ENCODE measurements at places on chromosomes 5 and 9. TPM values are rescaled to one million over a fixed set of nuclear protein-coding genes. Genes with fewer than 3 reads are reported as not detected.

GRCh38 chr5:74030371-74030770 is 404.4 kb downstream of the ARHGEF28 start:
- H3K36me3 ChIP-seq = no peaks in the 10 kb centered on the region
- H3K4me3 ChIP-seq = no peak overlapping the region
- H3K27me3 ChIP-seq = peaks cover 15% of the 10 kb centered on the region

- H3K4me3 ChIP-seq = no peak overlapping the region
- no peaks in the 10 kb centered on the region for H3K36me3 ChIP-seq
- DNase-seq = no peak
- H3K27ac ChIP-seq = no peak overlapping the region
- no peaks in the 10 kb centered on the region for H3K27me3 ChIP-seq
- no peaks in the 10 kb centered on the region for H3K4me1 ChIP-seq
These were observed 29.8 kb downstream of the OLFM1 start for GRCh38 chr9:135117281-135117680.

DNA sequence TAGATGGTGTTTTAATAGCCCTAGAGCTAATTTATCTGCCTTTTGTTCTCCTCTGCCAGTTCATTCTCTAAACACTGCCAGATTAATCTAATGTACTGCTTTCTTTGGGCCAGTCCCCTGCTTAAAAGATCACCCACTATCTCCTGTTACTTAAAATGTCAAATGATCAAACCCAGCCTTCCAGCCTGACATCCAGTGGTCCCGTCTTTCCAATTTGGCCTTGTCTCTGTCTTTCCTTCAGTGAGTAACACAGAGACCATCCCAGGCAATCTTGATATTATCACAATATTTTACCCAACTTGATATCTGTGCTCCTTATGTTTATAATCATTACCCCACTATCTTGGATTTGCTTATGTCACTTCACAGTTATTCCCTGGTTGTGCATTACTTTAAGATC is 12.0 kb downstream of the PRR16 start:
- DNase-seq = no peak
- H3K27ac ChIP-seq = no peak overlapping the region
- no peaks in the 10 kb centered on the region for H3K4me1 ChIP-seq

- H3K4me3 ChIP-seq = no peak overlapping the region
- no peak for DNase-seq
- H3K27ac ChIP-seq = no peak overlapping the region
- peaks cover 20% of the 10 kb centered on the region for H3K4me1 ChIP-seq
- H3K27me3 ChIP-seq = no peaks in the 10 kb centered on the region
These were observed 187.6 kb upstream of the DMRT1 start for GRCh38 chr9:653856-654387.

DNA sequence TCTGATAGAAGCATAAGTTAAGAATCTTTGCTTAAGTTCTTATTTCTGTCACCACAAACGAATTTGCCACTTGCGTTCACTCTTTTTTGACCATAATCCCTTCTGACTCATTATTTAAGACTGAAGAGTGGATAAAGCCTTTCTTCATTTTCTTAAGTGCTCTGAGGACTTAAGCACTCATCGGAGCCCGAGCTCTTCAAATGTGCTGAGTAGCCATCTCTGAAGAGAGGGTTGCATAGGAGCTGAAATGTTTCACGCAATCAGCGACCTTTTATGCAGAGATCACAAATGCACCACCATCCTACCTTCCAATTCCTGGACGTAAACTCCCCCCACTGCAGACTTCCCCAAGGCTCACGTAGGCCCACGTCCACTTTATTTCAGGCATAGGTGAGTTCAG is 699.2 kb downstream of the IRX1 start:
- no peaks in the 10 kb centered on the region for H3K36me3 ChIP-seq
- no peak for DNase-seq
- H3K4me3 ChIP-seq = no peak overlapping the region
- H3K27me3 ChIP-seq = no peaks in the 10 kb centered on the region
- H3K4me1 ChIP-seq = no peaks in the 10 kb centered on the region
- H3K27ac ChIP-seq = no peak overlapping the region

- peaks cover 91% of the 10 kb centered on the region for H3K4me1 ChIP-seq
- peaks cover 44% of the 10 kb centered on the region for H3K36me3 ChIP-seq
- H3K4me3 ChIP-seq = peak overlapping the region; percentile 28
- peak overlapping the region; percentile 91 for H3K27ac ChIP-seq
- H3K27me3 ChIP-seq = no peaks in the 10 kb centered on the region
- peak; percentile 78 for DNase-seq
These were observed 40.3 kb upstream of the TNFAIP8 start for GRCh38 chr5:119315516-119315949.

DNA sequence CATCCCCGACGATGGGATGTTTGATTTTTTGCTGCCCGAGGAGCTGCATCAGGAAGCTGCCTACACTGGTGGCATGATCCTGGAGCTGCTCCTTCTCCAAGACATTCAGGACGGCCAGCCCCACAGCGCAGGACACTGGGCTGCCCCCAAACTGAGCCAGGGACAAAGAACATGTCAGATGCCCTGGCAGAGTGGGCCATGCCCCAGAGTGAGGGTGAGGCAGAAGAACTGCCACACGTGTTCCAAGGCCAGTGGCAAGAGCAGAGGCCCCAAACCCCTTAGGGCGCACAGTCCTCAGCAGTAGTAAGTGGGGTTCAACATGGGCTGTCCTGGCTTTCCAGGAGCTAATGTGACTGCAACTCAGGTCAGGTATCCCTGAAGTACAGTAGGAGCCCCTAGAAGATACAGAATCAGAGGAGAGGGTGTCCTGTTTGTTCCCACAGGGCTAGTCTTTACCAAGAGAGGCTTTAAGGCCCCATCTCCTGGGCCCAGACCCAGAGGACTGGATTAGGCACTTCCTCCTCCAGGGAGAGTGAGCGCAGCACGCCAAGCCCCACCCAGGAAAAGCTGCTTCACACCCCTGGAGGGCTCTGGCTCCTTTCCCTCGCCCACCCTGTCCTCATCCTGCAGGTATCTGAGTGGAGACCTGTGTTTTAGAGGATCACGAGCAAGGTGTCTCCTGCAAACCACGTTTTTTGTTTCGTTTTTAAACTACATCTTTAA is 11.1 kb downstream of the HNRNPAB start:
- no peak overlapping the region for H3K27ac ChIP-seq
- H3K4me1 ChIP-seq = no peaks in the 10 kb centered on the region
- no peaks in the 10 kb centered on the region for H3K27me3 ChIP-seq
- H3K36me3 ChIP-seq = peaks cover 52% of the 10 kb centered on the region
- no peak for DNase-seq

DNA sequence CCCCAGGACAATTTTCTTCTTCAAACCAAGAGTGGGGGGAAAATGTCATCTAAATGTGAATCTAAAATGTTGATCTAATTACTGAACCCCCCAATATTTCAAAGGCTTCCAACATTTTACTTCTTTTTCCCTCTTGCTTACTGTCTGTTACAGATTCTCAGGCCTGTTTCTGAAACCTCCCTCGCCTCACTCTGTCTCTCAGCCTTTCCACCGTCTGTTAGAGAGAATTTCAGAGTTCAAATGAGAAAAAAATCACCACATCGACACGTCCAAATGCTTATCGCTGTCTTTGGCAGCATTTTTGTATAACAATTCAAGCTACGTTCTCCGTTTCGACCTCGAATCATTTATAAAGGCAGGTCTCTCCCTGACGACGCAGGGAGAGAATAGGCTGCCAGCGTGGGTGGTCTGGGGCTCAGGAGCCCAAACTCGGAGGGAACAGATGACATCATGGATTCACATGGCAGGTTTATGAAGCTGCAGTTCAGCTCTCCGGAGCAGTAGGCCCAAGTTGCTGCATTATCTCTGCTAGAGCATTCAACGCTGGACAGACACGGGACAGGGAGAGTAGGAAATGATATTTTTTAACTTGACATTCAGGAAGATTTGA is 139.8 kb downstream of the GAS1 start:
- peaks cover 4% of the 10 kb centered on the region for H3K27me3 ChIP-seq
- H3K4me1 ChIP-seq = no peaks in the 10 kb centered on the region
- H3K36me3 ChIP-seq = no peaks in the 10 kb centered on the region
- H3K27ac ChIP-seq = no peak overlapping the region
- no peak overlapping the region for H3K4me3 ChIP-seq

GRCh38 chr5:2611659-2612058 is 139.8 kb downstream of the IRX2 start:
- DNase-seq = no peak
- H3K4me1 ChIP-seq = no peaks in the 10 kb centered on the region
- no peak overlapping the region for H3K27ac ChIP-seq
- no peak overlapping the region for H3K4me3 ChIP-seq
- H3K36me3 ChIP-seq = no peaks in the 10 kb centered on the region

- H3K4me3 ChIP-seq = no peak overlapping the region
- H3K27ac ChIP-seq = no peak overlapping the region
- H3K27me3 ChIP-seq = no peaks in the 10 kb centered on the region
- DNase-seq = no peak
These were observed 1625.6 kb upstream of the ACO1 start for GRCh38 chr9:30758726-30759446.

DNA sequence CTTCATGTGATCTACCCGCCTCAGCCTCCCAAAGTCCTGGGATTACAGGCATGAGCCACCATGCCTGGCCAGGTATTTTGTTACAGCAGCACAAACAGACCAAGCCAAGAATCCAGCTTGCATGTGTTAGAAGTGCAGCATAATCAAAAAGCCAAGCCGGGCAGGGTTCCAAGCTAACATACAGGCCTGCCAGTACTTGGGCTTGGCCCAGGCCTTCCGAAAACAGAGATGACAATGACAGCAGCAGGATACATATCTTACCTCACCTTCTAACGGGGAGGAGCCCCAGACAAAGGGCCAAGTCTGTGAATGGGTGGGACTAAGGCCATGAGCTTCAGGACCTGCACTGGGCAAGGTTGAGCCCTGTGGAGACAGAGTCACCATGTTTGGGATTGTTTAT is 91.4 kb upstream of the ZNF462 start:
- no peak overlapping the region for H3K4me3 ChIP-seq
- H3K27ac ChIP-seq = no peak overlapping the region
- no peak for DNase-seq
- H3K4me1 ChIP-seq = no peaks in the 10 kb centered on the region
- H3K36me3 ChIP-seq = no peaks in the 10 kb centered on the region

DNA sequence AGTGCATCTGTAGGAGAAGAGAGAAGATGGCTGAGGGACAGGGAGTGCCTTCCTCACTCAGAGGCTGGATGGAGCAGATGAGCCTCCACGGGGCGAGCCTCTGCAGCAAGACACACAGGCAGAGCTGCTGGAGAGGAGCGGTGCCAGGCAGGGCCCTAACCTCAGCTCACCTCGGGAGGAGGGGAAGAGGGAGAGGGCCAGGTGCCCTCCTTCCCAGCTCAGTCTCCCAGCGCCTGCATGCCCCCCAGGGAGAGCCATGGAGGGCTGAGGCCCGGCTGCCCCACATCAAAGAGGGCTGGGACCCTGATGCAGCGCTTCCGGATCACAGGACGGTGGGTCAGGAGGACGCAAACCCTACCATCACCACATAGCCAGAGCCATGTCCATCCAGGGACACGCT is 13.6 kb upstream of the SPATA31E1 start:
- no peaks in the 10 kb centered on the region for H3K4me1 ChIP-seq
- DNase-seq = no peak
- peaks cover 3% of the 10 kb centered on the region for H3K27me3 ChIP-seq
- no peaks in the 10 kb centered on the region for H3K36me3 ChIP-seq
- H3K4me3 ChIP-seq = no peak overlapping the region

DNA sequence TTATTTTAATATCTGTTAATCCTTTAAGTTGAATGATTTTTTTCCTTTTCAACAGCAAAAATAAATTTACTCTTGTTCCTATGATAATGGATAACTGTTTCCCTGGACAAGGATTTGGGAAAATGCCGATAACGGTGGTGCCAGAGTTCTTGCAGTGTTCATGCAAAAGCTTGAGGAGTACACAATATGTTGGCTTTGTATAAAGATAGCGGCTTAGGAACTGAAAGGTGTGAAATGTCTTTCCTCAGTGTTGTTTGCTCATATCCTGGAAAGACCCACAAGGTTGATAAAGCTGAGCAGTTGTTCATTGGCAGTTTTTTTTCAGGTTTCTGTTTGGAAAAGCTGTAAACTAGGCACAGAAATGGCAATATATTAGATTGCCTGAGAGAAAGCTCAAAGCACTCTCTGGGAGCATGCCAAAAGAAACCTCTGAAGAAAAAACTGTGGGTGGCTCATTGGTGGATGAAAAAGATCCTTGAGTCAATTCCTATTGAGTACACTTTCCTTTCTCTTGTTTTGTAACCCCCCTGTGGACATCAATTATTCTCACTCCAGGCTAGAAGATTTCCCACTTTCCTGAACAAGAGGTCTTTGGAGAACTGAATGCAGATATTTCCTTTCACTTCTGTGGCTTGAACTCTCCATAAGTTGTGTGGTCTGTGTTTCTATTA is 117.2 kb upstream of the RGMB start:
- H3K27me3 ChIP-seq = peaks cover 3% of the 10 kb centered on the region
- no peaks in the 10 kb centered on the region for H3K4me1 ChIP-seq
- no peak overlapping the region for H3K27ac ChIP-seq
- DNase-seq = no peak
- no peak overlapping the region for H3K4me3 ChIP-seq

- no peak overlapping the region for H3K27ac ChIP-seq
- no peak for DNase-seq
- H3K27me3 ChIP-seq = no peaks in the 10 kb centered on the region
These were observed 7.3 kb downstream of the FOXI1 start for GRCh38 chr5:170112876-170113521.

DNA sequence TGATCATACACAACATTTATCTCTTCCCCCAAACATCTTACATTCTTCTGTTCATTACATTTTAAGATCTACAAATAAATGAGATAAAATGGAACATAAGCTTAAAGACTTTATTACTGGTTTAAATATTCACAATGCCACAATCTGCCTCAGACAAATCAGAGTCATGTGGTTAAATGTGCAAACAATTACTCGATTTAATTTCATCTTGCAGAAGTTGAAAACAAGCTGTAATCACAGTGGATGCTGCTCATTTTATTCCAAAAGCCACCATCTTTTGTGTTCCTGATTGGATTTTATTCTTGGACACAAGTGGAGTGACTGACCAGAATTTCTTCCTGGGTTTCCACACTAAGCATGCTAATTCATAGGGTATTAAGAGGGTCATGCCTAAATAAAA is 33.2 kb downstream of the SPOCK1 start:
- no peak overlapping the region for H3K4me3 ChIP-seq
- no peak overlapping the region for H3K27ac ChIP-seq
- H3K27me3 ChIP-seq = peaks cover 9% of the 10 kb centered on the region
- no peak for DNase-seq

DNA sequence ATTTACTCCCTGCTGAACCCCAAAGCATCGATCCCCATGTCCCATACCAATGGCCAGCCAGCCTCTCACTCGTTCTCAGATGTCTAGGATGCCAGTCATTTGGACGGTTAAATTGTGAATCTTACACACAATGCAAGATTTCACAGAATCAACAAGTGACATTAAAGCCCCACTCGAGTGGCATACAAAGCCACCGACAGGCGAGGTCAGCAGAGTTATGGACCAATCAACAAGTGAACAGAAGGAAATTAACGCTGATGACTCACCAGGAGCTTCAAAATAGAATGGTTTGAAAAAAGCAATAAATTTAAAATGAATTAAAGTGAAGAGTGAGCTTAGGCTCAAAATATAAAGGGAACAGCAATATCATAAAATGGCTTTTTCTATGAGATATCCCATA is 8.2 kb upstream of the RUFY1 start:
- H3K4me1 ChIP-seq = peaks cover 2% of the 10 kb centered on the region
- peaks cover 2% of the 10 kb centered on the region for H3K36me3 ChIP-seq
- no peak overlapping the region for H3K27ac ChIP-seq
- no peak for DNase-seq

DELE1 gene
- total RNA-seq = 48.7 TPM

GLDC gene
- total RNA-seq = 1.8 TPM

C5orf15 gene
- total RNA-seq = 38.7 TPM

CSNK1G3 gene
- 30.6 TPM for total RNA-seq

Data from activated CD4-positive, alpha-beta T cell treated with anti-CD3 and anti-CD28 coated beads for 36 hours (primary cell).